ENCODE measurements at places on chromosomes 4 and X. TPM values are rescaled to one million over a fixed set of nuclear protein-coding genes. Genes with fewer than 3 reads are reported as not detected.

Gene HTR2C
- total RNA-seq = not detected

Gene BBS12
- total RNA-seq = 3.8 TPM

Gene ATP6AP2
- total RNA-seq = 115 TPM

Gene EGF
- 2.9 TPM for total RNA-seq

Gene PABPC5
- total RNA-seq = 0.38 TPM

Gene PRSS48
- total RNA-seq = not detected

Gene SLC10A6
- 159 TPM for total RNA-seq

Gene PRR32
- total RNA-seq = not detected

Gene SCML1
- 3.2 TPM for total RNA-seq

Gene NUP62CL
- 1.3 TPM for total RNA-seq

Gene WNK3
- 1.2 TPM for total RNA-seq

Gene XAGE1A
- not detected for total RNA-seq

Gene GATB
- 26.9 TPM for total RNA-seq

Gene AFF2
- total RNA-seq = 3.5 TPM

Gene DMP1
- total RNA-seq = not detected

Gene EOLA2
- total RNA-seq = 19.7 TPM

Gene PNCK
- total RNA-seq = 0.76 TPM

Gene QRFPR
- total RNA-seq = not detected

Gene ETDB
- not detected for total RNA-seq
